Eye (tissue), 1 donor: ENCODE measurements at places on chromosomes 4 and X.

- DNase-seq = no peak
Measured at GRCh38 chr4:122341886-122342285, 36.9 kb upstream of the ADAD1 start.

GRCh38 chr4:95159384-95159783, 389.4 kb downstream of the UNC5C start:
- DNase-seq = no peak

- DNase-seq = no peak
Measured at GRCh38 chrX:119251386-119251785, 15.3 kb downstream of the PGRMC1 start.

DNA sequence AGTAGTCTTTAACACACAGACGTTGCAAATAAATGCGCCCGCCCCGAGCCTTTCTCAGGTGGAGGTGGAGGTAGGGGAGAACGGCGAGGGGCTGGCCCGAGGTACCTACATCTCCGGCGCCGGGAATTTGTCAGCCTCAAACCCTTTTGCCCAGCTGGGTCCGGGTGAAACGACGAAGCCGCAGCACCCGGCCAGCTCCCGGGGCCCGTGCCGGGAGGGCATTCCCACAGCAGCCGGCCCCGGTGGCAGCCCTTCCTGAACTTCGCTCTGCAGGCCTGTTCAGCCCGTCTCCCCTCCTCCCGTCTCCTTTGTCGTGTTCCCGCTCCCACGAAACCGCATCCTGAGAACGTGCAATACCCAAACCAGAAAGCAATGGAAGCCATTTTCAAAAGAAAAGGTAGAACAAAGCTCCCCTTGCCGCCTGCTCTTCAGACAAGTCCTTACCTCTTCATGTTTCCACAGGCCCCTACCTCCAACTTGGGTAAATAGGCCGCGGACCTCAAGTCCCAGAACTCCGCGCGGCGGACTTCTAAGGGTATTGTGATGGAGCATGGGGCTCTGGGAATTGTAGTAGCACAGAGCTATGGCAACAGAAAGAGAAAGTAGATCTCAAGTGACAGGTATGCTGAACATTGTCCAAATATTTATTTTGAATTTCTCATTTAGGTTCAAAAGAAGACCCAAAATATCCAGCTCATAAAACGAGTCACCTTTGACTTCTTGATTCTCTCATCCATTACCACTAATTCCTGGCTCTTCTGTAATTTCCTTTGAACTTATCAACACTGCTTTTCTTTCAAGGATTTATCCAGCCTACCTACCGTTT, at the start of gene RBM41:
Gene RBM41 (minus strand): TSS at position 501 of the 826 bp plus-strand sequence. CDS start 49 bp downstream, at position 452.
- DNase-seq = peak; percentile 88

DNA sequence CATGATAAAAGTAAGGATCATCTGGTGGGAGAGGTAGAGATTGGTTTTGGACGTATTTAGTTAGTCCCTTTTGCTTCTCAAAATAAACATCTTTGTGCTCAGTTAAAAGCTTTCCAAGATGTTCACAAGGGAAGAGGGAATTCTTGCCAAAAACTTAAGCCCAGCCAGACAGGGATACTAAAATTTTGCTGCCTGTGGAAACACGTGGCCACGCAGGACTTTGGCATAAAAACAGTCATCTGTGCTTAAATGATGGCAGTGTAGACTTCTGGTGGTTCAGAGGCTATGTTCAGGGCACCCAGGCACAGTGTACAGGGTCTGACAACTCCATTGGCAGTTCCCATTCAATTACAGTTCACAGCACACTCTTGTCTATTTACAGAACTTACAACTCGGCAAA, 93.2 kb upstream of the JADE1 start:
- no peak for DNase-seq

DNA sequence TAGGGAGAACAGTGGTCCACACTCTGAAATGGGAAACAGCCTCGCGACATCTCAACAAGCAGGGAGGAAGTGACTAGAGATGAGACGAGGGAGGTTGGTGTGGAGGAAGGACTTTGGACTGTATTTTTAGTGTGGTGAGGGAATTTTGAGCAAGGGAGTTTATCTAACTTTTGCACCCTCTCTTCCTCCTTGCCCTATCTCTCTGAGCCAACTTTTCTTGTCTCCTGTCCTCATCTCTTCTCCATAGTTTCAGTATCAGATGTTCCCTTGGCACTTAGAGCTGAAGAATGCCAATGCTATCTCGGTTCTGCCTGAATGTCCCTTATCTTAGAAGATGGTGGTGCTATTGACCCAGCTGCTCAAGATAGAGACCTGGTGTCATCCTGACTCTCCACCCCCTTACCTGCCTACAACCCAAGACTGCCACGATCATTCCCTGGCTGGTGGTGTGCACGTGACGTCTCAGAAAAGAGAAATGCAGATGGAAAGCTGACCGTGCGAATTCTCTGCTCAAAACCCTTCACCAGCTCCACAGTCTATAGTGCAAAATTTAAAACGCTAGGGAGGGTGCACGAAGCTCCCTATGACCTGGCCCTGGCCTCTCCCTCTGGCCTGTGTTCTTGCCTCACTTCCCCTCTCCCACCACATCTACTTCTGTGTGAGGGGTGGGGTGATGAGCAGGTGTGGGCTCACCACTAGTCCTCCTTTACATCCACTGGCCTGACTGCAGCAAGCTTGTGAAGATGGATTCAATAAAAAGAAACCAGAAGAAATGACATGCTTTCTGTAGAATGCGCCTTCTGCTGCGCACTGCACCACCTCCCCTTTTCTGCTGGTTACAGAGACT, 20.9 kb downstream of the MPP1 start:
- no peak for DNase-seq

DNA sequence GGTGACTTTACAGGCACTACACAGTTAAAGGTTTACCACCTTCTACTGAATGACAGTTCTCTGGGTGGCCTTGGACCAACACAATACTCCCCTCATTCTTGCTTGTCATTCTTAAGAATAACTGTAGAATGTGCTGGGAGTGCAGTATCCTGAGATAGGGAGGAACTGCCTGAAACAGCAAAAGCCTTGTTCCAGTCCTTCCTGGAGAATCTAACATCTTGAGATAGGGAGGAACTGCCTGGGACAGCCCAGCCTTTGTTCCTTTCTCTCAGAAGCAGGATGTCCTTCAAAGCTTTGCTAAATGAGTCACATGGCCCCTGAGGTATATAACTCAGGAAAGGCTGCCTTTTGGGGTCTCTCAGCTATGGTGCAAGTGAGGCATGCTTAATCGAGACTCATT, 145.7 kb upstream of the MBNL3 start:
- DNase-seq = no peak

GRCh38 chr4:22434895-22435294, 81.0 kb downstream of the ADGRA3 start:
- DNase-seq = peak; percentile 63

DNA sequence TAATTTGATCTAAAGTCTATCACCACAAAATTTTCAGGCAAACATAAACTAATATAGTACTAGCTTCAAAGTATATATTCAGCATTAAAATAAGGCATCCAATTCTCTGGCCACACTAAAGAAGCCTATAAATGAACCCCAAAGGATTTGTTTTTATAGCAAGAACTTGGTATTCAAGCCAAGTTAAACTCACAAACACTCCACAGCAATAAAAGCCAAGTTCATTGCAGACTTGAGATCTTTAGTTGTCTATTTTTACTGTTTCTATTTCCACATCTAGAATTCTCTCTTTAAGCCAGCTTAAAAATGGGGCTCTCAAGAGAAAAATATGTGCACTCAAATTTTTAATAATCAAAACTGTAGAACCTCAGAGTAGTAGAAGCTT, 51.1 kb downstream of the WDFY3 start:
- DNase-seq = no peak
